ENCODE measurements at places on chromosomes 12 and 14.

DNA sequence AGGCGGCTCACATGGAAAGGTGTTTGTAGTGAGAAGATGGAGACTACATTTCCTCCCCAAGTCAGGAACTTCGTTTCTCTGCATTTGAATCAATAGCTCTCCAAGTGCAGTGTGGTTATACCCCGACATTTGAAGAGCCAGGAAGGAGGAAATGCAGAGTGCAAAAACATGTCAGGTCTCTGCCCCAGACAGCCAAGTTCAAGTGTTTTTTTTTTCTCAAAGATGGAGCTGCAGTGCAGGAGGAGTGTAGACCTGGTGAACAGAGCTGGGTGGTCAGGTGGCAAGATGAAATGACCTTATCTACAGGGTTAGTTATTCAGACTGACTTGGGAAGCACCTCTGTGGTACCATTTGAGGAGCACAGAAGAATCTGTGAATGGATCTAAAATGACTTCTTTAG, 21.3 kb downstream of the MLXIP start:
- no peak for DNase-seq

- no peak for DNase-seq
These were observed 155.2 kb downstream of the TGFB3 start for GRCh38 chr14:75826599-75826998.

DNA sequence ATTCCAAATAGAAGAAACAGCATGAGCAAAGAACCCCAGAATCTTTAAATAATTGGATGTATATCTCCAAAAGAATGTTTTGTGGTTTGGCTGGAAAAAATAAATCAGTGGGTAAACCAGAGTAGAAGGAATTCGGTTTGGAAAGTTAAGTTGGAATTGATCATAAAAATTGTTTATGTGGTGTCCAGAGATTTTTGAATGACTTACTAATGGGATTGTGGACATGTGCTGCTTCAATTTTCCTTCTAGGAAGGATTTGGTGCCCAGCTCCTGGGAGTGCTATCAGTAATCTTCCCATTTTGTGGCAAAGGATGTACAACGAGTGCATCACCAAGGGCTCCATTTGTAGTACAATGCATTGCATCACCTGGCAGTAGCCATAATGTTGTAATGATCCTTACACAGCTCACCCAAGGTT, 224.8 kb downstream of the SLC16A7 start:
- no peak for DNase-seq

DNA sequence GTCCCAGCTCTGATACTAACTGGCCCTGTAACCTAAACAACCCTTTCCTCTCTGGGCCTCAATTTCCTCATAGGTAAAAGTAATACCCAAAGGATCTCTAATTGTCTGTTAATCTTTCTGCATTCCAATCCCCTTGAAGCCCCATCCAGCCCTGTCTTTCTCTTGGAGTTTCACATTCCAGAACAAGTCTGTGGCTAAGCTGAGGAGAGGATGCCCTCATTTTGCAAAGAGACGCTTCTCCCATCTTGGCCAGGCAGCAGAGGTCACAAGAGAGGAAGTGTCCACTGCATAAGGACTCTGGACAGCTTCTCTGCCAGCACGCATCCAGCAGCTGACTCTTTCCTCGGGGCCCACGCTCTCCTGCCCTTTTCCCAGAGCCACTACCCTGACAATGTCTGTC, 263.4 kb upstream of the FKBP4 start:
- DNase-seq, result no peak

- DNase-seq, result peak; percentile 31
These were observed 152.3 kb downstream of the ZNF664 start for GRCh38 chr12:124125203-124125871.

- DNase-seq, result no peak
These were observed 42.0 kb upstream of the C12orf75 start for GRCh38 chr12:105288311-105288996.

- DNase-seq, result no peak
These were observed 21.1 kb upstream of the VWF start for GRCh38 chr12:6145564-6145963.

DNA sequence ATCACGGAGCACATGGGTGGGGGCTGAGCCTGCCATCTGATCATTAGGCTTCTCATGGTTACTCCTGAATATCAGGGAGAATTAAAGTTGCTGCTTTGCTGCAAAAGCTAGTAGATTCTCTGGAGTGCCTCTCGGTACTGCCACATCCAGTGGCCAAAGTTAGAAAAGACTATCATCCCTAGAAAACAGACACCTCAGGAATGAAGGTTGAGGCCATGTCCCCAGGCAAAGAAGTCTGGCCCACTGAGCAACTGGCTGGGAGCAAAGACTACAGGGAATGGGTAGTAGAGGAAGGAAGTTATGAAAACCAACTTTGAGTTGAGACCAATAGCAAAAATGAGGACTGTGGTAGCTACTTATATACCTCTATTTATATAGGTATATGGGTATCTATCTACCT, 258.7 kb downstream of the EFCAB11 start:
- no peak for DNase-seq

- no peak for DNase-seq
These were observed 268.7 kb downstream of the DAD1 start for GRCh38 chr14:22320362-22320750.

DNA sequence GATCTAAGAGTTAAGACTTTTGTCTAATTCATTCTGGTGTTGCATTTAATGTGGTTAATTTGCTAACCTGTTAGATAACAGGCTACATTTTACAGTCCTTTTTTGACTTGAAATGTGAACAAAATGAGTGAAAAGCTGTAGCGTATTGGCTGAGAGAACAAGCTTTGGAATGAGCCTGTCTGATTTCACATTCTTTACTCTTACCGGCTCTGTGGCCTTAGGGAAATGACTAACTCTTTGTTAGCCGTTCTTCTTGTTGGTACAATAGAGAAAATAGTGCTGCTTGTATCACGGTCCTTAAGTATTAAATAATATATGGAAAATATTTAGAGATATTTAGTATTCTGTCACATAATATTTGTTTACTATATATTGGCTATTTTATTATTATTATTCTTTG, 1.9 kb downstream of the MNAT1 start:
- no peak for DNase-seq

GRCh38 chr12:31206038-31206670, 119.8 kb downstream of the SINHCAF start:
- no peak for DNase-seq

DNA sequence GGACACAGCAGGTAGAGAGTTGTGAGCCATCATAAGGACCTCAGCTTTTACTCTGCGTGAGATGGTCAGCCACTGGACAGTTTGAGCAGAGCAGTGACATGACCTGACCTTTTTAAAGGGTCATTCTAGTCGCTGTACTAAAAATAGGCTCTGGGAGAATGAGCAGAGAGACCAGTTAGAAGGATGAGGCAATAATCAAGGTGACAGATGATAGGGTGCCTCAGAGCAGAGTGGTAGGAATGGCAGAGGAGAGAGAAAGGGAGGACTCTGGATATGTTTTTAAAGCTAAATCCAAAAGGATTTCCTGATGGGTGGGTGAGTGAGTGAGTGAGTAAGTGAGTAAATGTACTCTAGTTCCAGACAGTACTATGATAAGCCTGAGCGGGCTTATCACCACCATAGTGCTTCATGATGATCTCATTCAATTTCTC, 83.6 kb upstream of the ARHGAP5 start:
- DNase-seq, result no peak

- DNase-seq, result no peak
These were observed 250.2 kb downstream of the C12orf50 start for GRCh38 chr12:87779016-87779415.

GRCh38 chr12:41635626-41636364, 447.7 kb downstream of the PDZRN4 start:
- no peak for DNase-seq

DNA sequence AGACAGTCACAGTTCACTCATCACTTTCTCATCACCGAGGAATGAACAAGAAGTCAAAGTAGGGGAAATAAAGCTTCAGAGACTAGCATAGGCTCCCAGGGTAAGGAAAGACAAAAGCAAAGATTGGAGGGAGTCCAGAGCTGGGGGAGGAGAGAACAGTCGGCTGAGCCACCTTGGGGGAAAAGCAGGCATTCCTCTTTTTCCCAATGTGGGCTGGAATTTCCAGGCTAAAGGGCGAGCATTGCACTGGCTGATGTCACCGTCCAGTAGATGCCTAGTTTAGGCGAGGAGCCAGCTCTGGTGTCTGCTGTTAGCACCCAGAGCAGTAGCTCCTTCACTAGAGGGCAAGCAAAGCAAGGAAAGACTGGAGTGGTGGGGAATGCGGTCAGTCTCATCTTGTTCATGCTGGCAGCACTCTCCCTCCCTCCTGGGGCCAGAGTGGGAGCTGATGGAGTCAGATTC, 8.5 kb upstream of the KRT75 start:
- no peak for DNase-seq

GRCh38 chr12:115000038-115000437, 316.1 kb upstream of the TBX3 start:
- no peak for DNase-seq

- DNase-seq, result no peak
These were observed 13.4 kb downstream of the ALDH2 start for GRCh38 chr12:111780166-111780565.

DNA sequence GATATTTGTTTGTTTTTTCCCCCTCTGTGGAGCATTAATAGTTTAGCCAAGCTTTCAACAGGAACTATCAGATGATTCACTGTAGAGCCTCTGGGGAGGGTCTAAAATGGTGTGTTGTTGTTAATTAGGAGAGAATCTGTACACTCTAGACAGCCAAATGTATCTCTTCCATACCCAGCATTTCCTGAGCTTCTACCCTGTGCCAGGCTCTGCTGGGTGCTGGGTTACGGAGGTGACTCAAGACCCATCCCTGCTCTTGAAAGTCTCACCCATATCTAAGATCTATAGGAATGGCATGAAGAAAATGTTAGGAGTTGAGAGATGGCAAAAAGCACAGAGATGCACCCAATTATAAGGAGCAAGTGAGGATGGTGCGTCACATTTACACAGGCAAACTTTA, 245.8 kb downstream of the C12orf75 start:
- no peak for DNase-seq

- DNase-seq, result peak; percentile 61
These were observed at the start of gene OXA1L for GRCh38 chr14:22766457-22767322. Gene OXA1L, plus strand, starts transcription at chr14:22766688. Its CDS starts 14 bp downstream, at chr14:22766702.

DNA sequence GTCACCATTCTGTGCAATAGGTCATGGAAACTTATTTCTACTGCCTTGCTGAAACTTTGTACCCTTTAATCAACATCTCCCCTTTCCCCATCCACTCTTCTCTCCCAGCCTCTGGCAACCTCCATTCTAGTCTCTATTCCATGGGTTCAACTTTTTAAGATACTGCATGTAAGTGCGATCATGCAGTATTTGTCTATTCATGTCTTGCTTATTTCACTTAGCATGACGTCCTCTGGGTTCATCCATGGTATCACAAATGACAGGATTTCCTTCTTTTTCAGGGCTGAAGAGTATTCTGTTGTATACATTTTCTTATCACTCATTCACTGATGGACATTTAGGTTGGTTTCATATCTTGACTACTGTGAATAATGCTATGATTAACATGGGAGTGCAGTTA, 222.4 kb downstream of the PAX9 start:
- DNase-seq, result no peak

- DNase-seq, result no peak
These were observed 18.7 kb upstream of the NOS1 start for GRCh38 chr12:117380083-117380482.

GRCh38 chr14:20583908-20584307, 3.9 kb downstream of the RNASE11 start:
- no peak for DNase-seq

DNA sequence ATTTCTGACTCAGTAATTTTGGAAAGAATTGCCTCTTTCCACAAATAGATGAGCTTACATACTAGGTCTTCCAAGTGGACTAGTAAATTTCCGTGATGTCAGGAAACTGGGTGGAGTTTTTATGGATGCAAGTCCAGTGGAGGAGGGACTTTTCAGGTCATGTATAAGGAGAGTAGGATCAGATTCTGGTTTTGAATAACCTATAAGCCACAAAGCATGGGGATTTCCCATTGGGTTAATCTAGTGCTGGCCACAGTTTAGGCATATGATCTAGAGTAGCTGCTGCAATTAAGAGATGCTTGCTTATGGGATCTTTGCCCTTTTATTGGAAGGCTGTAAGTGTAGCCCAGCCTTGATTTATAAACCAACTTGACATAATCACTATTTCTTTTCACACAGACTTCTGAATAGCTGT, 33.8 kb downstream of the STK38L start:
- no peak for DNase-seq

GRCh38 chr14:71286126-71286525, 378.9 kb downstream of the PCNX1 start:
- no peak for DNase-seq

GRCh38 chr14:37894463-37894862, 299.0 kb downstream of the TTC6 start:
- no peak for DNase-seq

DNA sequence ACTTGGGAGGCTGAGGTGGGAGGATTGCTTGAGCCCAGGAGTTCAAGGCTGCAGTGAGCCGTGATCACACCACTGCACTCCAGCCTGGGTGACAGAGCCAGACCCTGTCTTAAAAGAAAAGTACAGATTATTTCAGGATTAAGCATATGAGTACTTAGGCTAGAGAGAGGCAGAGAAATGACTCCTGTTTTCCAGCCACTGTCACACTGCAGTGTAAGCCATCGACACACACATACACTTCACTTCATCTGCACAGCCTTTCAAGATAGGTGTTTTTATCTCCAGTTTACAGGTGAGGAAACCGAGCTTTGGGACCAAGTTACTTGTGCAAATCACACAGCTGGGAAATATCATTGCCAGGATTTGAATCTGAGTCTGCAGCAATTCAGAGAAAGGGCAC, 77.2 kb downstream of the ETV6 start:
- no peak for DNase-seq

DNA sequence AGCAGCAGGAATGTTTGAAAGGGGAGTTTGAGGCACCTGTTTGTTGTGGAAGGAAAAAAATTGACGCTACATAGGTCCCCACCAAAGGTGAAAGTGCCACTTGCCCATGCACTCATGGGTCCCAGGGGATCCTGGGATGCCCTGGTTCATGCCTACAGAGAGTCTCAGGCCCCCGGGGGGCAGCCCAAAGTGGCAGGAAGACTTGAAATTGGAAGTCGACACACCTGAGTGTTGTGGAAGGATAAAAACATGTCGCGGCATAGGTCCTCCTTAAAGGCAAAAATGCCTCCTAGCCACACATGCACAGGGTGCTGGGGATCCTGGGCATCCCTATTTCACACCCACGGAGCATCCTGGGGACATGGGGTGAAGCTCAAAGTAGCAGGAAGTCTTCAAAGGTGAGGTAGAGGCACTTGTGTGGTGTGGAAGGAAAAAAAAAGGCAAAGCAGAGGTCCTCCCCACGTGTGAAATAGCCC, 576.1 kb downstream of the ALG10 start:
- no peak for DNase-seq

GRCh38 chr12:48447755-48448154, 24.6 kb upstream of the ANP32D start:
- DNase-seq, result no peak

GRCh38 chr12:19794116-19794515, 354.8 kb downstream of the AEBP2 start:
- DNase-seq, result no peak
